Kidney tubule cell (primary cell): ENCODE measurements at places on chromosomes 3 and 15.

DNA sequence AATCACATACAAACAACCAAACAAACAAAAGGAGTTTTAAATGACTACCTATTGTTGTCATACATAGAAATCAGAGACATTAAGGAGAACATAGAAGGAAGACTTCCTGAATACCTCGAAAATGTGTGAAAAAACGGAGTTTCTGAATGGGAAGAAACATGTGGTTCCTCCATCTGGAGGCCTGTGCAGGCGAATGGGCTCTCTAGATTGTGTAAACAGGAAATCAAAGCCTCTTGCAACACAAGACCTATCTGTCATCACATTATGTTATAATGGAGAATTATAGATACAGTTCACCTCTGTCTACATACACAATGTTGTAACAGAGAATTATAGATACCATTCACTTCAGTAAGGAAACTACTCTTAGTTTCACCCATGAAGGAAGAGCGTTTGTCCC lies 44.1 kb downstream of the RUBCN start:
- no peak for DNase-seq

DNA sequence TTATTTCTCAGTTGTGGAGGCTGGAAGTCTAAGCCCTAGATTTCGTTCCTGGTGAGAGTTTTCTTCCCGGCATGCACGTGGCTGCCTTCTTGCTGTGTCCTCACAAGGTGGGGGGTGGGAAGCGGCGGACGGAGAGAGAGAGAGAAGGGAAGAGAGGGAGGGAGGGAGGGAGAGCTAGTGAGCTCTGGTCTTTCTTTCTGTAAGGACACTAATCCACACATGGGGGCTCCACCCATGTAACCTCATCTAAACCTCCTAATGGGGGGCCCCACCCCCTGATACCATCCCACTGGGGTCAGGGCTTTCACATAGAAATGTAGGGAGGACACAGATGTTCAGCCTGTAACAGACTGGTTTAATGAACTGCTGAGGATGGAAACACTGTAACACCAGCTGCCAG lies 7.3 kb downstream of the FBLN2 start:
- DNase-seq, result no peak

GRCh38 chr3:32660634-32661033 lies 24.4 kb upstream of the CNOT10 start:
- DNase-seq, result no peak

DNA sequence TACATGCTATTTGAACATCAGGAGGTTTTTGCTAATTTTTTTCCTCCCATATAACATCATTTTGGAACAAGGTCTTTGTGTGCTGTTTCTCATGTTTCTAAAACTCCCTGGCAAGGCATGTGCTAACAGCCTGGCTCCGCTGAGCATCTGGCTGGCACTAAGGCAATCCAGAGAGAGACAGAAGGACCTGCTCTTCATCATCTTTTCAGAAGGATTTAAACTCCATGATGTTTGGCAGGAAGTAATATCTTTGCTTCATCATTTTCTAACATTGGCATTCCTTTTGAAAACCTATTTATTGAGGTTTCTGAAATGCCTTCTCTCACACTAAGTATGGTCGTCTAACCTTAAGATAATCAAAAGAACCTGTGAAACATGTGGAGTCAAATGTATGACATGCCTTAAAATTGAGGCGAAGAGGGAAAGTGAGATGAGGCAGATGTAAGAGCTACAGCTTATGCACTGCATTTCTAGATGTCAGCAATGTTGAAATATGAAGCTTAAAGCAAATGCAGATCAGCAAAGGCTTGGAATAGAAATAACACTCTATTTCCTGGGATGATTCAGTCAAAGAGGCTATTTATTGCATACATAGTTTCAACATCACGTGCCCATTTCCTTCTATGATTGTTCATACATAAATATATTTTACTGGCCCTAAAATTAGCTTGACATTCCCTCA lies 592.0 kb downstream of the ZNF385D start:
- no peak for DNase-seq

GRCh38 chr3:57587905-57588304 lies 9.2 kb downstream of the ARF4 start:
- DNase-seq, result no peak

- DNase-seq, result no peak
These were observed 5.8 kb upstream of the CCK start for GRCh38 chr3:42271786-42272185.

DNA sequence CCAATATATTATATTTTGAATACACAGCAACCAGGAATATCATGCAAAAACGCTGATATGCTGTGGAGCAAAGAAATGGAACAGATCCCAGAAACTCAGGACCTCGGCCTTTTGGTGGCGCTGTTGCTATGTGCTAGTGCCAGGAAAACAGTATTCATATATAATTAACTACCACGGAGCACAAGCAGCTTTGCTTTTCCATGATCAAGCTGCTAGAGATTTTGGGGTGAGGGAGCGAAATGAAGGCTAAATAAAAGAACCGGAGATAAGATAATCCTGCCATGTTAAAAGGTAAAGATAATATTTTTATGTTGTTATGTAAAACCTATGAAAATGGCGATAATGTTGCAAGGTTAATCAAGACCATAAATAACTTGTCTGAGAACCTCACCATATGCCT lies 157.7 kb upstream of the FAM3D start:
- DNase-seq, result peak; percentile 72

DNA sequence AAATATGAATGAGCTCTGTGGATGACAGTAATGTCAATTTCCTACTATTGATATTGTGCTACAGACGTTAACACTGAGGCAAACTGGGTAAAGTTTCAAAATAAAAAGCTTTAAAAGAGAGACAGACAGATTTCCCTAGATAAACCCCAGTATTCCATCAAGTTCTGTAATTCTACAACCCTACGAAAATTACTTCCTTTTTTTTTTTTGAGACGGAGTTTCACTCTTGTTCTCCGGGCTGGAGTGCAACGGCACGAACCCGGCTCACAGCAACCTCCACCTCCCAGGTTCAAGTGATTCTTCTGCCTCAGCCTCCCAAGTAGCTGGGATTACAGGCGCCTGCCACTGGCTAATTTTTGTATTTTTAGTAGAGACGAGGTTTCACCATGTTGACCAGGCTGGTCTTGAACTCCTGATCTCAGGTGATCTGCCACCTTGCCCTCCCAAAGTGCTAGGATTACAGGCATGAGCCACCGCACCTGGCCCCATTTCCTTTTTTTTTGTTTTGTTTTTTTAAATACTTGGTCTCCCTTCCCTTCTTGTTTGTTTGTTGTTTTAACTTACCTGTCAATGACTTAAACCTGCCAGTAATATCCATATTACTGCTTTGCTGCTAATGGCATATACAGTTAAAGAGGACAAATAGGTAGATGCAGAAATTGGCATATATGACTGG lies 57.2 kb downstream of the CBLB start:
- DNase-seq, result no peak
